T-helper 22 cell (primary cell): ENCODE measurements at places on chromosomes 5 and 9.

DNA sequence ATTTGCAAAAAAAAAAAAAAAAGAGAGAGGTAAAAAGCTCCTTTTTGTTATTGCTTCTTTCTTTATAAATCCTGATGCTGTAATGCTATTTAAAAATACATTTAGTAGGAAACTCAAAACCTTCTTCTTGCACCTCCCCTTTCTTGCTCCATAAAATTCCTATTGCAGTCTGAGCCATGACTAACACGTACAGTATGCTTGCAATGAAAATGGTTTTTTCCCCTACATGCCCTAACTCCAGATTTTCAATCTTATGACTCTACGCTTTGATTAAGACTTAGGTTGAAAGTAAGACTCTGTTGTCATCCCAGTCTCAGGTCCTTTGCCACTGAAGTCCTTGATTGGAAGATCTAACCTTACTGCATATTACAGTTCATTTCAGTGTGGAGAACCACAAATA is 23.9 kb downstream of the FGF10 start:
- no peak for DNase-seq

DNA sequence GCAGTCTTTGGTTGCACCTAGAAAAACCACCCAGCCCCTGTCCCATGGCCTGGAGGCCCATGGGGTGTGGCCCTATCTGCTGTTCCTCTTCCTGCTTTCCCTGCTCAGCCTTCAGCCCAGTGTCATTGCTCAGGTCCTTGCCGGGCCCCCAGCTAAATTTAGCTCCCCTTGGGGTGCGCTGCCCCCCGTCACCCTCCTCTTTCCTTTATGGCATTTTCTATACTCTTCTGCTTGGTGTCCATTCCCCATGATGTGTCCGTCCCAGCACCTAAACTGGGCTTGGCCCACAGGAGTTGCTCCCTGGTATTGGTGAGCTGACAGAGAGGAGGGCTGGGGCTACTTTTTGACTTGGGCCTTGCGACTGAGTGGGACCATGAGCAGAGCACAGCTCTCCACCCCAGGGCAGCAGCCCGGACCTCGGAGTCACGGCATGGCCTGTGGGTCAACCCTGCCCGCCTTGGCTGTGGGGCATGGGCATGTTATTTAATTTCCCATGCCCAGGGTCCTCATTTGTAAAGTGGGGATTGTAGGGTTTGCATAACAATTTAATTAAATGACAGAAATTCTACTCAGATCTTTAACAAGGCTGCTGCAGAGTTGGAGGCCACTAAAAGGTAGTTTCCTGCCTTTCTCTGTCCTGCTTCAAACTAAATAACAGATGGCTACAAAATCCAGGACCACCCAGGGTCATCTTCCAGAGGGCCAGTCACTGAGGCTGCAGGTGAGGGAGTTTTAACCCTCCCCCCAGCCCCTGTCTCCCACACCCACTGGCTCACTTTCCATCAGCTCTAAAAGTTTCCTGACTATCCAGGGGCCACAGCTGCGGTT is 98.2 kb downstream of the DAP start:
- DNase-seq = no peak

GRCh38 chr9:99391937-99392594 is 170.0 kb downstream of the SEC61B start:
- no peak for DNase-seq

GRCh38 chr9:92520837-92521236 is 15.0 kb downstream of the ECM2 start:
- no peak for DNase-seq

DNA sequence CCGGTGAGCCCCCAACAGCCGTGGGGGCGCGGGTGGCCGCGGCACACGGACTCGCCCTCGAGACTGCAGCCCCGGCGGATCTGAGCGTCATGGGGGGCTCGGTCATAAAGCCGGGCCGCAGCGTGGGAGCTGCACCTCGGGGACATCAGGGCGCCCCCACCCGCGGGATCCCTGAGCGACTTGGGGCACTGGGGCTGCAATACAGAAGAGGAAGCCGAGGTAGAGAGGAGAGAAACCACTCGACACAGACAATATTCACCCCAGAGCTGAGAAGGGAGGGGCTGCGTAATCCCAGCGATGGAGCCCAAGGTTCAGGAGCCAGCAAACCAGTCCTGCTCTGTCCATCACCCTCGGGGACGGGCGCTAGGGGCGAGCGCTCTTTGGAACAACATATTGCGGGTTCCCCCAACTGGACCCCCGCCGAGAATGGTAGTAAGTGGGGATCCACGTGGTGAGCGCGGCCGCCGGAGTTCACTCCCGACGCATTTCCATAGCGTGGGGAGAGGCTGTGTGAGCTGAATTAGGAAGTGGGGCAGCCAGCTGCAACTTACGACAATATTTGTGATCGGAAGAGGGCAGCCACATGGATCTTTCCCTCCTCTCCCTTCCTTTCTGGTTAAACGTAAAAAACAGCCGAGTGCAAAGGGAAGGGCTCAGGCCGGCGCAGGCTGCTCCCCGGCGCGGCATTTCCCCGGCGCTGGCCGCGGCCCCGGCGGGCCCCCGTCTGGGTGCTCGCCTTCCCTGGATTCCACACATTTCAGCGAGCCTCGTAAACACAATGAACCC is 9.9 kb downstream of the PTCH1 start:
- no peak for DNase-seq
